DND-41 (cell line): ENCODE measurements at places on chromosomes 7 and 10.
A peak's percentile ranks its signal among the peaks of the same experiment; 100 is the strongest.

- DNase-seq: no peak
- H3K36me3 ChIP-seq: no peaks in the 10 kb centered on the region
- H3K27me3 ChIP-seq: peaks cover 35% of the 10 kb centered on the region
These were observed 90.3 kb downstream of the FAM204A start for GRCh38 chr10:118251791-118252190.

GRCh38 chr10:101695404-101695890 lies 477 bp upstream of the FBXW4 start:
- peak overlapping the region; percentile 88 for H3K27ac ChIP-seq
- H3K36me3 ChIP-seq: peaks cover 3% of the 10 kb centered on the region; the same call in 1 of the 2 replicates
- H3K27me3 ChIP-seq: no peaks in the 10 kb centered on the region
- peaks cover 48% of the 10 kb centered on the region for H3K4me1 ChIP-seq

DNA sequence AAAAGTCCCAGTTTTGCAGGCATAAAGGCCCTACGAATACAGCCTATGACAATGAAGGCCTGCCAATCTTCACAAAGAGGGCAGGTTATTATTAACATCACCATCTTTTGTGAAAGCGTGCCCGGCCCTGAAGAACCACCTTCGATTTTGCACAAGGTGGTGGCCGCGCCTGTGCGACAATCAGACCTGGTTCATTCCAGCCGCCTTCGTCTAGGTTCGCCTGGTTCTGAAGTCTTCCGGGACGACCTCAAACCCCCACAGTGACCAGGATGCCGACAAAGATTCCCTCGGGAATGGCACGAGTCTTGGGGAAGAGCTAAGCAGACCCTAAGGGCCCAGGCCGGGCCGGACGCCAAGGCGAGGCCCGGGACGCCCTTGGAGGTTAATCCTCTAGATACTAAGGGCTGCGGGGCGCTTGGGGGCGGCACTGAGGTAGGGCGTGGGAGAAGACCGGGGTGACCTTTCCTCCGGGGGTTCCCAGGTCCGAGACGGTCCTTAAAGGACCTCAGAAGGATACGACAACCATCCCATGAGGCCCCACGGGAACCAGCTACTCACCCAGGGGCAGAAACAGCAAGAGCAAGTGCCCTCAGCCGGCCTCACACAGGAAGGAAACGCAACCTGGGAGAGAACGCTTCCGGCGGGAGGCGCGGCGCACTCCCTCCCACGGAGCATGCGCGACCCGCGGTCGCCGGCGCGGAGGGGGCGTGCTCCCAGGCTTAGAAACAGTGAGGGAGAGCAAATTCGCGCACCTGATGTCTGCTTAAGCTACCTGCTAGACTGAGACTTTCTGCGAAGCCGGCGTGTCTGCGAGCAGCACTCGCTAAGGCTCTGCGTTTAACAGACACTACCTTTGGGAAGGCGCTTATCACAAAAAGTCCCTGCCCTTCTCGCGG lies at the start of gene ATAD1:
Gene ATAD1, minus strand, starts transcription at position 618 of the 896 bp plus-strand sequence. CDS start 3,627 bp downstream, outside the sequence.
- peaks cover 16% of the 10 kb centered on the region for H3K36me3 ChIP-seq
- DNase-seq: peak; percentile 92
- peaks cover 47% of the 10 kb centered on the region for H3K4me1 ChIP-seq
- H3K27ac ChIP-seq: peak within 1 kb of the TSS; percentile 91

- H3K4me1 ChIP-seq: peaks cover 26% of the 10 kb centered on the region
- DNase-seq: peak; percentile 78
- no peaks in the 10 kb centered on the region for H3K27me3 ChIP-seq
- H3K36me3 ChIP-seq: peaks cover 70% of the 10 kb centered on the region
- peak overlapping the region; percentile 86 for H3K27ac ChIP-seq
These were observed 8.6 kb downstream of the CAMK2G start for GRCh38 chr10:73865459-73866442.

DNA sequence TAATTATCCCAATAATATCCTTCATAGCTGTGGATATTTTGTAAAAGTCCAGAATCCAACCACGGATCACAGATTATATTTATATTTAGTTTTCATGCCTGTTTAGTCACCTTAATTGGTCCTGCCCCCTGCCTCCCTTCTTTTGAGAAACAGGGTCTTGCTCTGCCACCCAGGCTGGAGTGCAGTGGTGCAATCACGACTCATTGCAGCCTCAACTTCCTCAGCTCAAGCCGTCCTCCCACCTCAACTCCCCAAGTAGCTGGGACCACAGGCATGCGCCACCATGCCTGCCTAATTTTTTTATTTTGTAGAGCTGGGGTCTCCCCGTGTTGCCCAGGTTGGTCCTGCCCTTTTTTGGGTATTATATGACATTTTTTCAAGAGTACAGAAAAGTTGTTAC lies 129.4 kb downstream of the KAT6B start:
- H3K4me3 ChIP-seq: no peak overlapping the region
- no peaks in the 10 kb centered on the region for H3K27me3 ChIP-seq
- no peak overlapping the region for H3K27ac ChIP-seq
- no peaks in the 10 kb centered on the region for H3K36me3 ChIP-seq

- no peaks in the 10 kb centered on the region for H3K36me3 ChIP-seq
- no peaks in the 10 kb centered on the region for H3K27me3 ChIP-seq
- H3K4me1 ChIP-seq: no peaks in the 10 kb centered on the region
These were observed 65.2 kb downstream of the TCF7L2 start for GRCh38 chr10:113015201-113015600.

DNA sequence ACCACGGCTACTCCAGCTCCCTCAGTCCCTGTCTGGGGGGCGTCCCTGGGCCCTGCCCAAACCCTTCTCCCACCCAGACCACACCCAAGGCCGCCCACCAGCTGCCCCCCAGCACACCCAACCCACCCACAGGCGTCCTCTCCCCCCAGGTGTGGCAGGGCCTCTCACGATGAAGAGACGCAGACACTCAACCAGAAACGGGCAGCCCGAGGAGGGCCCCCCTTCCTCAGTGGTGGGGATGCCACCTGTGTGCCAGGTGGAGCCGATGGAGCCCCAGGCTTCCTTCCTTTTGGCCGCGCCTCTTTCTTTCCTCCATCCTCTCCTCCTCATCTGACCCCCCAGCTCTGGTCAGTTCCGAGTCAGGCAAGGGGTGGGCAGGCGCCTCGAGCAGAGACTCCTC lies 28.7 kb downstream of the ADGRA1 start:
- H3K4me1 ChIP-seq: no peaks in the 10 kb centered on the region
- H3K36me3 ChIP-seq: no peaks in the 10 kb centered on the region

- H3K4me1 ChIP-seq: no peaks in the 10 kb centered on the region
- no peak for DNase-seq
- H3K27me3 ChIP-seq: no peaks in the 10 kb centered on the region
- H3K36me3 ChIP-seq: no peaks in the 10 kb centered on the region
- H3K4me3 ChIP-seq: no peak overlapping the region
- H3K27ac ChIP-seq: no peak overlapping the region
These were observed 253.1 kb downstream of the GRID1 start for GRCh38 chr10:86113501-86113900.

GRCh38 chr10:89245802-89246201 lies 5.8 kb downstream of the LIPA start:
- DNase-seq: no peak
- no peak overlapping the region for H3K27ac ChIP-seq
- H3K4me3 ChIP-seq: no peak overlapping the region
